Ovary (tissue), 10 donors: ENCODE measurements at places on chromosomes 12 and 14. TPM values are rescaled to one million over a fixed set of nuclear protein-coding genes. Genes with fewer than 3 reads are reported as not detected.

DNA sequence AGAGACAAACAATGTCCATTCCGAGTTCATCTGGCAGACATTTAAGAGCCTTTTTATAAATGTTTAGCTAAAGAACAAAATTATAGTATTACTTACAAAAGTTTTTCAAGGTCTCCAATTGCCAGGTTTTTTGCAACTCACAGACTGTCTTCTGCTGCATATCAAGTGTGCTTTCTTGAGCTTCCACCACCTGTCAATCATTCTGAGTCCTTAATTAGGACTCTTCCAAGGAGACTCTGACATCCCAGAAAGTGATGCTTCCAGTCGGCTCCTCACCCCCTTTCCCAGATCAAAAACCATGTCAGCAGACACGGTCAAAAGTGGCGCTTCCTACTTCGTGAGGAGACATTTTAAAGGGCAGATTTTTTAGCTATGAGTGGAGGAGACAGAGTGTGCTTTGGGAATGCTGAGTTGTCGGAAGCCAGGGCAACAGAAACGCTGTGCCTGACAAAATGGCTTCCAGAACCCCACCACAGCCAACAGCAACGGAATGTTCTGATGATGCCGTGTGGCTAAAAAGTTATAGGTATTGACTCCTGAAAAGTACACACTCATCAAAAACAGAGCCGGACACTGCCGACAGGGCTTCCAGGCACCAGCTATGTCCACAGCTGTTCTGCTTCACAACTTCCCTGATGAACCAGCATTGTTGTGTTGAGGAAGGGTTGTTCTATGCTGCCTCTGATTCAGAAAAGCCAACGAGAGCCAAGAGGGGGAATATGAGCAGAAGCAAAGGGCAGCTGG, 116.1 kb upstream of the SLC35F4 start:
- DNase-seq: no peak

GRCh38 chr12:95218150-95219133, 835 bp downstream of the VEZT start:
- no peak for DNase-seq

- no peak for DNase-seq
Measured at GRCh38 chr12:54683398-54683797, 35.2 kb upstream of the DCD start.

GRCh38 chr14:69763761-69764510, 3.0 kb upstream of the SRSF5 start:
- DNase-seq: no peak

- DNase-seq: no peak
Measured at GRCh38 chr12:46438719-46439319, 66.2 kb upstream of the SLC38A2 start.

- DNase-seq: no peak
Measured at GRCh38 chr14:28773176-28773575, 6.6 kb downstream of the FOXG1 start.

- no peak for DNase-seq
Measured at GRCh38 chr12:121921066-121921465, 2.7 kb downstream of the CFAP251 start.

- DNase-seq: peak; percentile 67
Measured at GRCh38 chr14:68979722-68980451, 785 bp upstream of the ACTN1 start.

DNA sequence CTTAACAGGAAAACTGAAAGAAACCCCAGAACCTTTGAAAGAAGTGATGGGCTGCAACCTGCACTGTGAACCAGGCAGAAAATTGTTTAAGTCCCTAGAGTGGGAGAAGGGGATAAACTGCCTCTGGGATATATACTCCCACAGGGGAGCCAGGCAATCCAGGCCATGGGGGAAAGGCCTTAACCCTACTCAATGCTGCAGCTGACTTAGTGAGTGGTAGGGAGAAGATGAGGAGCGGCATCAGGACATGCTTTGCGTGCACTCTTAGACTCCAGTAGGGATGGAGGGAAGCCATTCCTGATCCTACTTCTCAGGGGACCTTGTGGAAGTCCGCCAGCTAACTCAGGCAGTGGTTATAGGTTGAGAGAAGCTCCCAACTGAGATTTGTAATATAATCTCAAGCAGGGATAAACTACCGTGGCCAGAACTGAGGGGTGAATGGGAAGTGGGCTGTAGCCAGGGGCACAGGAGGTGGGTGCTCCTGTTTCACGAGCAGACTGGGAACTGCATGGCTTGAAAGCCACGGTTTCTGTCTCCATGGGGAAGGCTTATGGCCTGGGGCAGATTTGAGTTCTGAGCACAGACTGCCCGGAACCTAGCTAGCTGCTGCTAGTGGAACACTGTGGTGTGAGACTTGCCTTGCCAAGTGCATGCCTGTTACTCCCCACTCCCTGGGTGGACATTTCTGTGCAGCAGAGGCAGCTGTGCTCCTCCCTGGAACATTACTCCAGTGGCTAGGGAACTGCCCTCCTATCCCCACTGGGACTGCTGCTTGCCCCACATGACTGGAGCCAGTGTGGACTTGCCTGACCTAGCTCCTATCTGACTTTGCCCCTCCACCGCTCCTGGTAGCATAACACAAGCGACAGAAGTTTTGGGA, 119.2 kb upstream of the SCAF11 start:
- no peak for DNase-seq

- DNase-seq: peak; percentile 98
Measured at GRCh38 chr14:54565785-54566409, 1.0 kb upstream of the SAMD4A start.

DNA sequence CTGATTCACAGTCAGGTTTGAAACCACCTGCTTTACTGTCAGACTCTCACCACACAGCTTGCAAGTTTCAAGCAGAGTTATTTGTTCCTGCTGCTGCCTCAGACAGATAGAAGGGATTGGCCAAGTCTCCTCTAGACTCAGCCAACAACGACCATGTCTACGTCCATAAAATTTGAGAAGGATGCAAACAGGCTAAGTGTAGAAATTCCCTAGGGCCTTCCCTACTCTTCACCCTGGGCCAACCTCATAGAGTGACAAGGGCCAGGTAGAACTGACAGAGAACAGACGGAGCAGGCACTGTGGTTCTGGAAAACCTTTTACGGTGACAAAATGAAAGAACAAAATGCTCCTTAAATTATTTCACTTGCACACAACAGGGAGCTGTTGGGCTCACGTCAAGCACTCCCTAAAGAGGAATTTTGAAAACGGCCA, 39.5 kb downstream of the CLIP1 start:
- DNase-seq: no peak

- peak; percentile 56 for DNase-seq
Measured at GRCh38 chr12:114746297-114747011, 62.5 kb upstream of the TBX3 start.

GRCh38 chr14:50067723-50068495, 48.5 kb downstream of the VCPKMT start:
- no peak for DNase-seq

DNA sequence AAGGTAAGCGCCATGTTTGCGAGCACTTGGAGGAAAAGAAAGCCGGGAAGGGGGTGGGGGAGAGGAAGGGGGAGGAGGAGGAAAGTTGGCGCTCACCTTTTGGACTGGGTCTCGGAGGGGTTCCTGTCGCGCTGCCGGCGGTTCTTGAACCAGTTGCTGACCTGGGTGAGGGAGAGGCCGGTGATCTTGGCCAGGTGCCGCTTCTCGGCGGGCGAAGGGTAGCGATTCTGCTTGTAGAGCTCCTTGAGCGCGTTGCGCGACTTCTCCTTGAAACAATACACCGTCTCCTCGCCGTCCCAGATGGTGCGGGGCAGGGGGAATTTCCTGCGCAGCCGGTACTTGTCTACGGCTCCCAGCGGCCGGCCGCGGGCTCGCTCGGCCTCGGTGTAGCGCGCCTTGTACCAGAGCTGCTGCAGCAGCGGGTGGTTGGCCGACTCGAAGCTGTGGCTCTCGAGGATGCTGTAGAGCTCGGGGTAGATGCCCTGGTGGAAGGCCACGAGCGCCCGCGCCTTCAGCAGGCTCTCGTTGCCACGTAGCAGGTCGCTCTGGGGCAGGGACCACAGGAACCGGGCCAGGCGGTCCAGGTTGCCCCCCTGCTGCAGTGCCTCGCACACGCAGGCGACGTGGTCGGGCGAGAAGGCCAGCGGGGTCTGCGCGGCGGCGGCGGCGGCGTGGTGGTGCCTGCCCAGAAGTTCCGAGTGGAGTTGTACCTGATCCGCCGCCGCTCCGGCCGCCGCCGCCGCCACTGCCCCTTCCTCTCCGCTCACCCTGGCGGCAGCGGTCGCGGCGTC, 840 bp downstream of the SIX4 start:
- DNase-seq: peak; percentile 65

- no peak for DNase-seq
Measured at GRCh38 chr14:63499701-63500250, 43.4 kb downstream of the PPP2R5E start.

DNA sequence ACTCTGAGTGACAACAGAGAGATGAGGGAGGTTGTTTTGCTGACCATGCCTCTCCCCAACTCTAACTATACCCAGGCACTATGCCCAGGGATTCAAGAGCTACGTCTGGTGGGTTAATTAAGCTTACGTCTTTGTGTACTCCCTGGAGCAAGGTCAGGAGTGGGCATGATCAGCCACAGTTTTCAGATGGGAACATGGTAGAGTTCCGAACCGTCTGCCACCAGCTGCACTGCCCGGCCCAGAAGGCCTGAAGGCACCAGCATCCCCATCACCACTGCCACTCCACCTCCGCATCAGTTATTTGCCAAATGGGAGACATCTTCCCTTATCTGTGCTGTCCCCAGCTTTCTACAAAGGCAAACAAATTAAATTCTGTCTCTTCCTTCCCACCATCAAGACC, 11.1 kb upstream of the GPX2 start:
- DNase-seq: no peak

GRCh38 chr12:116878567-116879508, 2.4 kb downstream of the HRK start:
- no peak for DNase-seq

GRCh38 chr12:43480591-43480990, 71.4 kb downstream of the ADAMTS20 start:
- DNase-seq: no peak

DNA sequence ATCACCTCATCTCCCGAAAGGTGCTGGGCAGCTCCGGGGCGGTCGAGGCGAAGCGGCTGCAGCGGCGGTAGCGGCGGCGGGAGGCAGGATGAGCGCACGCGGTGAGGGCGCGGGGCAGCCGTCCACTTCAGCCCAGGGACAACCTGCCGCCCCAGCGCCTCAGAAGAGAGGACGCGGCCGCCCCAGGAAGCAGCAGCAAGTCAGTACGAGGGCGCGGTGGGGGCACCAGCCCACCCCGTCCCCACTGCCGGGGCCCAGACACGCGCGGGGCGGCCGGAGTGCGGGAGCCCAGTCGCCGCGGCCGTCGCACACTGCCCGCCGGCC, 862 bp downstream of the HMGA2 start:
- DNase-seq: no peak

DNA sequence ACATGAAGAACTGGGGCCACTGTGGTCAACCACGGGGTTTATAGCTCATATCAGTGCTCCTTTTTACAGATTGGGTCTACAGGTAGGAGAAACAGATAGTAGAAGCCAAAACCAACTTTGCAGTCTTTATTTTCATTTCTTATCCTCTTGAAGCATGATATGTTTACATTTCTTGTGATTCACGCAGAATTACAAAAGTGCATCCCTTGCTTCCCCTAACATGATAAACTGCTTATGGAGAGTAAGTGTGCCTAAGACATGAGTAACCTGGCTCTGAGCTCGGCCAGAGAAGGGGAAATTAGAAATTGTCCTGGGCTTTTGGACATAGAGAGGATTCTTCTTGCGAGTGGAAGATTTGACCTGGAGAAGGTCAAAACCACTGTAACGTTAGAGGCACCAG, 18.4 kb downstream of the PWP1 start:
- DNase-seq: no peak

GRCh38 chr12:129771238-129771637, 132.6 kb downstream of the TMEM132D start:
- no peak for DNase-seq

DNA sequence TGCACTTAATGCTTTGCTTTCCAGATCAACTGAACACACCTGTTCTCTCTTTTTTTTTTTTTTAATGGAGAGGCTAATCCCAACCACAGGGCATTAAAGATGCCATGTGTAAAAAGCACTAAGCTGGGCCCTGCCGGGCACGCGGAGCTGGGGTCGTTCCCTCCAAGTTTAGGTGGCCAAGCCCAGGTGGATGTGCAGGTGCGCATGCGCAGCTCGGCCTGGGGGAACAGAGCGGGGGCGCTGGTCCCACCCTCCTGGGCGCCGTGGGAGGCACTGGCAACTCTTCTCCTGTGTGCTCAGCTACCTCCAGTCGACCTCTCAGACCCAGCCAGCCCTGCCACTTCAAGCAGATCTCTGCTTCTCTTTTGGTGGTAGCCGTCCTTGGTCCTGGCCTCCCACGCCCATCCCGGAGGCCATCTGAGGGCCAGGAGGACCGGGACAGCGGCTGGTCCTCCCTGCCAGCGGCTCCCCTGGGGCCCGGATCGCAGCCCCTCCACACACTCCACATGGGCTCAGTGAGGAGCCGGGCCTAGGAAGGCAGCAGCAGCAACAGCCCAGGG, 679.3 kb downstream of the BCL11B start:
- no peak for DNase-seq

DNA sequence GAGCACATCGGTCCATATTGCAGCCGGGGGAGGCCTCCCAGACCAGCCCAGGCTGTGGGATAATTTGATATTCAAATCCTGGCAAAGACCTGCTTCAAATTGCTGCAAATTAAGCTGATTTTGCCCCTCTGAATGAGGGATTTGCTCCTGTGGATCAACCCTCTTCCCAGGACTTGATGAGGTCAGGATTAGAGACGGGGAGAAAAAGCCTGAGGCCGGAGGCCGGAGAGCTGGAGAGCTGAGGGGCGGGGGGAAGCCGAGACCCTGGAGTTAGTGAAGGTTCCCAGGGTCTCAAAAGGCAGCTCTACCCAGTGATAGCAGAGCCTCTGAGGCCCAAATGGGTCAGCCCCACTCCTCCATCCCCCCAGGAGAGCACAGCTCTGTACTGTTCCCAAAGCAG, 17.5 kb upstream of the VSX2 start:
- no peak for DNase-seq

DNA sequence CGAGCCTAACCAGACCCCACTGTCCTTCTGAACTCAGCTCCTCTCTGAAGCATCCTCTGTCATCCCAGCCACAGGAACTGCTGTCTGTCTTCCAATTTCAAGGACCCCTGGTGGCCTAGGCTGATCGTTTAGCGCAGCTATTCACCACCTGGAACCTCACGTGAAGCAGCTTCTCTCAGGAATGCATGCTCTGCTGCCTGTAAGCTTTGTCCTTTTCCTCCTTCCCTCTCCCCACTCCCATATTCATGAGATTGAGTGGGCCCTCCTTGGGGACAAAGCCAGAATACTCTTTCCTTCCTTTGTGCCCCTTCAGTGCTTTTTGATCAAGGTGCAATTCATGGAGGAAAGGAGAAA, 17.2 kb downstream of the DPF3 start:
- DNase-seq: no peak

The TMEM132D gene
- not detected for total RNA-seq

The KLRF2 gene
- total RNA-seq: not detected

The OR4E1 gene
- not detected for total RNA-seq

The NPAS3 gene
- total RNA-seq: 11.4 TPM

The AP1G2 gene
- total RNA-seq: 106 TPM

The HSPB8 gene
- total RNA-seq: 7.4 TPM

The ZCRB1 gene
- 26.5 TPM for total RNA-seq

The DDX47 gene
- 45.6 TPM for total RNA-seq

The C1QL4 gene
- total RNA-seq: not detected

The FAM222A gene
- 8.6 TPM for total RNA-seq
